ENCODE measurements at places on chromosomes 4 and X. TPM values are rescaled to one million over a fixed set of nuclear protein-coding genes. Genes with fewer than 3 reads are reported as not detected.

CT45A10 gene
- total RNA-seq: not detected

FGFR3 gene
- 37.6 TPM for total RNA-seq

CCSER1 gene
- 7.2 TPM for total RNA-seq

- DNase-seq: no peak
Observed at GRCh38 chr4:40143926-40144508, 52.8 kb upstream of the RHOH start.

DNA sequence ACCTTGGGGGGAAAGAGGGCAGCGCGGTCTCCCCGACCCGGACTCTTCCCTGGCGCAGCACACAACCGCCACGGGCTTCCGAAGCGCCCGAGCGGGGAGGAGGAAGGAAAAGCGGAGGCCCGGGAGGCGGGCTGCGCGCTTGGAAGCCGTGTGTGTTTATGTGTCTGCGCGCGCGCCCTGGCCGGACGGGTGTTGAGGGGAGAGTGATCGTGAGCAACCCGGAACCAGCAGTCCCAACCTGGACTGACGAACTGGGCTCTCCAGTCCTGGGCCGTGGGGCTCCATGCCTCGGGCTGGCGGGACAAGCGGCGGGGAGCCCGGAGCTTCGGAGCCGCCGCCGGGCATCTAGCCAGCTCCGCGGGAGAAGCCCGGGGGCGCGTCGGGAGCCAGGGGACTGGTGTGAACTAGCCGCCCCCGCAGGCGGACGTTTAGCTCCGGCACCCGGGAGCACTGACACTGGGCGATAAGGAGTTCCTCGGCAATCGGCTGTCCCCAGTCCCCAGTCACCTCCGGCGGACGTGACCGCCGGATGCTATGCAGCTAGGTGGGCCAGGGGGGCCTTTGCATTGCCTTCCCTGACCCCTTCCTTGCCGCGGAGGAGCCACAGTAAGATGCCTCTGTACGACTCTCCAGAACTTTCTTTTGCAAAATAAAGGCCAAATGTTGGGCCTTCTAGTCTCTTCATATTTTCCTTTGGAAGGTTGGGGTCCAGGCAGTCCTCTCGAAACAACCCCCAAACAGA is 74.8 kb upstream of the BCOR start:
- DNase-seq: no peak

GRCh38 chr4:66565801-66566200 is 895.5 kb upstream of the EPHA5 start:
- DNase-seq: no peak

Data from mesothelial cell of epicardium (in vitro differentiated cells).